ENCODE measurements at places on chromosomes 11 and 22.

DNA sequence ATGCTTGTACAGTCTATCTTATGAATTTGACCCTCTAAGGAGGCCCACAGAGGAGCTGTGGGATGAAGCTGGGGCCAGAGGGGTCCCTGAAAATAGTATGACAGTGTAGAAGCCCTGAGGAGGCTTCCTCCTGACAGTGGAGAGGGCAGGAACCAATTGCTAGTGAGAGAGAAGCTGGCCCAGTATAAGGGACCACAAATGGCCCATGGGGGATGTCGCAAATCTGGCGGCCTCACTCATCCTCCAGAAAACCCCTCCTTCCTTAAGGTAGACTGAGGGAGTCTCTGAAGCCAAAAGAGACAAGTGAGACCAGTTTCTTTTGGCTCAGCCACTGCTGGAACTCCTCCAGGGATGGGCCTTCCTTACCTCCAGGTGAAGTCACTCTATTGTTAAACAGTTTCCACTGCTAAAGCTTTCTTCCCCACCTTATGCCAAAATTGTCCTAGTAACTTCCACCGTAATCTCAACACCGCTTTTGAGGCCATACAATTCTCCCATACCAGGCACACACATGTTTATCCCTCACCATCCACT is 17.8 kb upstream of the CASTOR1 start:
- DNase-seq = no peak

DNA sequence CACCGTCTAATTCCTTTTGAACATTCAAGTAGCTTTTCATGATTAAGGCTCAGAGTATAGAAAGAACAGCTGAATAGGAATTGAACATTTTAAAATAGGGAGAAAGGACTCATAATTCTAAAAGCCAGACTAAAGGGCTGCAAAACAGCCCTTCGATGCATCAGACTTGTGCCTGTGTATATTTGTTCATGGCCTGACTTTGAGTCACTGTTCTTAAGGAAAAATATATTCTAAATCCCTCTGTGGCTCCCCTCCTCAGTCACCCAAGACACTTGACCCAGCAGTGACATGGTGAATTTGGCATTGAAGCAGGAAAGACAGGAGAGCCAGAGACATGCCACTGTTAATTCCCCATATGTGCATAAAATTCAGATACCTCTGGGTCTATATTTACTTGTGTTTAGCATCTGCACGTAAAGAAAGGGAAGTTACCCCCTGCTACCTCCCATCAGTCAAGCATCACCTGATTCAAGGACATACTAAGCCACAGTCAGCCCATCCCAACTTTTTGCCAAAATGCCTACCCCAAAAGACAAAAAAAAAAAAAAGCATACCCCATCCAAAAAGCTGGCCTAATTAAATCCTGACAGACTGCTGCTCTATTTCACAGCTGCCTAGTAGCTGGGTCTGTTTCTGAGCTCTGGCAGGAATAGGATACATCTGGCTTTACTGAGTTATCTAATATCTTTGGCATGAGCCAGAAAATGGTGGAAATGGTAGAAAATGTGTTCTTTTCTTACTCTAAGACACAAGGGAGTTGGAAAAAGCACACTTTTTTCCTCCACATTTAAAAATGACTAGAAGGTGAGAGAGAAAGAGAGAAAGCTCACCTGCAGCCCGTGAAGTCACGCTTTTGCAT is 93.5 kb downstream of the COMMD9 start:
- DNase-seq = peak; percentile 41

- no peak for DNase-seq
Observed at GRCh38 chr11:124950601-124951330, 3.2 kb upstream of the CCDC15 start.

DNA sequence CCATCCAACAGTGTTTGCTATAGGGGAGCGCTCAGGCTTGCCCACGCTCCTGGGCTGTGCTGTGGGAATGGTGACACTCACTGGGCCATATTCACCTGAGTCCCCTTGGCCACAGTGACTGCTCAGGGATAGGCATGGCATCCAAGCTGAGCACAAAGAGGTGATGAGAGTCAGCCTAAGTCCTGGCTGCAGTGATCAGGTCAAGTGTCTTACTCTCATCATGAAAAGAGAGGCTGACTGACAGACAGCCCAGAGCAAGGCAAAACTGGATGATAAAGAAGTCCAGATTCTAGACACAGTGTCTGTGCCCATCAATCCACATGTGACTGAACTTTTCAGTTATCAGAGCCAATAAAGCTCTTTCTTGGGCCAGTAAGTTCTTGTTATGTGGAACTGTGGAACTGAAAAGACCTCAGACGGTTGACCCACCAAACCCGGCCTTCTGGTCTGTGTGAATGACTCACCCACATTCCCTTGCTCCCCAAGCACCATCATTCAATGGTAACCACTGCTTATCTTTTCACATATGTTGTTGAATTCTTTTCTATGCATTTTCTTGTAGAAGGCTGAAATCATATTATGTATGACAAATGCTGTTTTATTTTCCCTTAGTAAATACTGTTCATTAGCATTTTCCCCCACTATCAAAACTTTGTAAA is 43.2 kb upstream of the YPEL1 start:
- DNase-seq = peak; percentile 71

DNA sequence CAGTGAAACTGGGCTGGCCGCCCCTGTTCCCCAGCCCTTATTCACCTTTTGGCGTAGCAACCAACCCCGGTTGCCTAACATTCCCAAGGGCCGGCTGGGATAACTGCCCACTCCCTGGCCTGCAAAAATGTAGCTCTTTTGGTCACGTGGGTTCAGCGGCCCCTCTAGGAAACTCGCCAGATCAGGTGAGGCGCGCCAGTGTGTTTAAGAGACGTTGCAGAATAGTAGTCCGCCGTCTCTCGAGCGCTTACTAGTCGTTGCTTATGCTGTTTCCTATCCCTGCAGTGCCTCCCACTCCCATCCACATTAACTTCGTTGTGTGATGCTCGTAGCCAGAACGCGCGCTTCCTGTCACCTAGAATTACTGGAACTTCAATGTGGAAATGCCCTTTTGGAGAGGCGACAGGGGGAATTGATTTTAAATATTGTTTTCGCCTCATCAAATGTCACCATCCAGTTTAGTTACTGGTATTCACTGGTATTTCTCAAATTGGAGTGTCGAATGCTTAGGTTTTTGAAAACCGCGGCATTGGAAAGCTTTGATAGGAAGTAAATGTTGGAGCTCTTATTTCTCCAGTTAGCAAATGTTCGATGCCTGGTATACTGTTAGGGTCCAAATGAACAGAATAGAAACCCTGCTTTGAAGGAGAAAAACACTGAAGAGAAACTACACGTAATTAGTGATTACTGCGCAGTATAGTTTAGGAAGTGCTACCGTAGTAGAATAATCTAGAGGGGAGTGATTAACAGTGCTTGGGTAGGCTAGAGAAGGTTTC is 823 bp downstream of the CEP57 start:
- peak; percentile 18 for DNase-seq

GRCh38 chr11:45089676-45090499 is 56.6 kb upstream of the PRDM11 start:
- DNase-seq = peak; percentile 31

DNA sequence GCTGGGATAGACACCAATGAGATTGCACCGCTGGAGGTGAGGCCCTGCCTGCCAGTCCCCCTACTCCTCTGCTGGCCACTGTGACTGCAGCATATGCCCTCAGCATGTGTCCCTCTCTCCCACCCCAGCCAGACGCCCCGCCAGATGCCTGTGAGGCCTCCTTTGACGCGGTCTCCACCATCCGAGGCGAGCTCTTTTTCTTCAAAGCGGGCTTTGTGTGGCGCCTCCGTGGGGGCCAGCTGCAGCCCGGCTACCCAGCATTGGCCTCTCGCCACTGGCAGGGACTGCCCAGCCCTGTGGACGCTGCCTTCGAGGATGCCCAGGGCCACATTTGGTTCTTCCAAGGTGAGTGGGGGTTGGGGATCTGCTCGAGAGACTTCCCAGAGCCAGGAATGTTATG is 5.7 kb upstream of the SMARCB1 start:
- DNase-seq = no peak

GRCh38 chr11:31477528-31478222 is 31.7 kb downstream of the IMMP1L start:
- DNase-seq = no peak

DNA sequence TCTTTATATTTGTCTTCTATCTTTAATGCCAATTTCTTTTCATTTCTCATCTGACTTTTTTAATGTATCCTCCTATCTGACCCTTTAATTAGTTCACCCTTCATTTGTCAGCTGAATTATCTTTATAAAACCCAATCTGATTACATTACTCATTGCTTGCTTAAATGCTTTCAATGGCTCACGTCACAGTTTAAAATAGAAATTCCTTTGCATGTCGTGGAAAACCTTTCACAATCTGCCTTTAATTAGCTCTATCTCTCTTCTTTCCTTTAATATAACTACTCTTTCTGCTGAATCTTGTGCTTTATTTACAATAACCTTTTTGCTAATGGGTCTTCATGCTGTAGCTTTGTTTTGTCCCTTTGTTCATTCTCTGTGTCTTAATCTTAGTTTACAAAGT is 125.7 kb downstream of the DYNC2H1 start:
- DNase-seq = peak; percentile 13

- DNase-seq = no peak
Observed at GRCh38 chr11:131884461-131885073, 514.2 kb downstream of the NTM start.

DNA sequence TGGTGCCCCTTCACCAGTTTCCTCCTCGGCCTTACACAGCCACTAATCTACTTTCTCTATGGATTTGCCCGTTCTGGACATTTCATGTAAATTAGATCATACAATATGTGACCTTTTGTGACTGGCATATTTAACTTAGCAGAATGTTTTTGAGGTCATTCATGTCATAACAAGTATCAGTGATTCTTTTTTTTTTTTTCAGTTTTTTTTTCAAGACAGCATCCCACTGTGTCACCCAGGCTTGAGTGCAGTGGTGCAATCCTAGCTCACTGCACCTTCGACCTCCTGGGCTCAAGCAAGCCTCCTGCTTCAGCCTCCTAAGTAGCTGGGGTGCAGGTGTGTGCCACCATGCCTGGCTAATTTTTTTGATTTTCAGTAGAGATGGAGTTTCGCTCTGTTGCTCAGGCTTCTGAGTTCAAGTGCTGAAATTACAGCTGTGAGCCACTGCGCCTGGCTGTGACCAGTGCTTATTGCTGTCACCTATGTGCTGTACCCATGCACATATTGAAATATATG is 22.7 kb downstream of the KIAA1671 start:
- DNase-seq = no peak

GRCh38 chr22:25419247-25420113 is 145.0 kb upstream of the GRK3 start:
- no peak for DNase-seq

GRCh38 chr22:27482402-27482801 is 319.2 kb downstream of the MN1 start:
- no peak for DNase-seq

DNA sequence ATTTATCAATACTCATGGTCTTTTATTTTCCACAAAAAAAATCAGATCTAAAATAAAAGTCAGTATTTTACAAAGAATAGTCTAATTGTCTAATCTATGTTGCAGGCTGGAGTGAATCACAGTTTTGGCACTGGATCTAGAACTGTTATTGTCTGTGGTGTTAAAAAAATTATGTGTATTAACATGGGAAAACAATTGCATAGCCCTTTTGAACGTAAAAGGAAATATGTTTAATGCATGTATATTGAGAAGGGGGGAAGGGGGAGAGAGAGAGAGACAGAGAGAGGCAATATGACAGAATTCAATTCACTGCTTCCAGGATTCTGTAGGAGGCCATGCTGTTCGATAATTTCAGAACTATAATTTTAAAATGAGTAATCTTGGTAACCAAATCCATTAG is 324.9 kb upstream of the CCDC90B start:
- no peak for DNase-seq

- DNase-seq = no peak
Observed at GRCh38 chr22:35051791-35052190, 14.2 kb upstream of the ISX start.

- no peak for DNase-seq
Observed at GRCh38 chr11:128882451-128882850, 8.7 kb upstream of the KCNJ5 start.

- DNase-seq = no peak
Observed at GRCh38 chr11:12922980-12923507, 86.1 kb upstream of the RASSF10 start.

DNA sequence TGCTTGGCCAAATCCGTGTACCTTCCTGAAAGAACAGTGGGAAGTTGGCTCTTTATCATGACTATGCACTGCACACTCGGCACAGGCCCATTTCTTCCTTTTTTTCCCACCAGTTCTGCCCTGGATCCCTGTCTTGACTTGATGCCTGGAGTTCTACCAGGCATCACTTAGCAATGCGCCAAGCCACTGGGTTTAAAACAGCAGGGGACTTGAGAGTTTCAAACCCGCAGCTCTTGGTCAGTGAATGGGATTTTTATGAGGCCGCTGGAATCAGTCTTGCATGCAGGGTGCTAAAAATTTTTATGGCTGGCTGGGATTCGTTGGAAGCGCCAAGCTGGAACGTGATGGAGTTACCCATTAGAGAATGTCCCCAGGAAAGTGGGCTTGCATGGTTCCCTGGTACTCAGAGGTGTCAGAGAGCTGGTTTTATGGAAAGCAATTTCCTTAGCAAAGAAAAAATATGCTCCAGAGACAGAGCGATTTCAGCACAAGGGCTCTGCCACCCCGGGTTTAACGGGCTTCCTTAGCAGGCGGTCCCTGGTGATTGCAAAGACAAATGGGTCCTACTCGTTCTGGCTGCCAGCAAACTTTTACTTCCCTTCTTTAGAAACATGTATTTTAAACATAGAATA is 432.9 kb downstream of the TENM4 start:
- DNase-seq = no peak

- no peak for DNase-seq
Observed at GRCh38 chr11:65499713-65500386, 1.0 kb downstream of the MALAT1 start.

DNA sequence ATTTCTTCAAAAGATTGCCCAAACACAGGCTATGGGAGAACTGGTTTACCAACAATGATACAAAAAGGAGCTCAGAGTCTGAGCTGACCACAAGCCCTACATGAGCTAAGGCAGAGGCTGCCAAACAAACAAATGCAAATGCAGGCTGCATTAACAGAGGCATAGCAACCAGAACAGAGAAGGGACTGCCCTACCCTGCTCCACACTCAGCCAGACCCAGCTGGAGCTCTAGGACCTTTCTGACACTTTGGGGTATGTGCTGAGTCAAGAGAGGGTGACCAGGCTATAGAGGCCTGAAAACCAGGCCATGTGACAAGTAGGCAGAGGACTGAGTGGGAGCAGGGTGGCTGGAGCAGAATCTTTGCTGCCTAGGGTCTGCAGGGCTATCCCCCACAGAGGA is 17.8 kb upstream of the P2RY2 start:
- DNase-seq = no peak

DNA sequence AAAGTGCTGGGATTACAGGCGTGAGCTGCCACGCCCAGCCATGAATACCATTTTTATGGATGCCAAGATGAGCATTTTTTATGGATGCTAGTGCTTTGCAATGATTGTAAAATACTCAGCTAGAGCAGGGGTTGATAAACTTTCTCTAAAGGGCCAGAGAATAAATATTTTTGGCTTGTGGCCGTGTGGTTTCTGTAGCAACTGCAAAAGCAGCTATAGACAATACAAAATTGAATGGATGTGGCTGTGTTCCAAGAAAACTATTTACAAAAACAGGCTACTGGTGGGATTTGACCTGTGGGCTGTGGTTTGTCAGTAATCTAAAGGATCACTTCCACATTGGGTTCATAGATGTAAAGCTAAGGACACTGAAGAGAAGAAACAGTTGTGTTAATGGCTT is 56.0 kb downstream of the COMMD9 start:
- no peak for DNase-seq
